ENCODE measurements at places on chromosomes 12 and 14. TPM values are rescaled to one million over a fixed set of nuclear protein-coding genes. Genes with fewer than 3 reads are reported as not detected.

KRT78 gene
- total RNA-seq = not detected

- no peak for DNase-seq
These were observed 1.8 kb downstream of the OTOGL start for GRCh38 chr12:80101126-80101525.

DNA sequence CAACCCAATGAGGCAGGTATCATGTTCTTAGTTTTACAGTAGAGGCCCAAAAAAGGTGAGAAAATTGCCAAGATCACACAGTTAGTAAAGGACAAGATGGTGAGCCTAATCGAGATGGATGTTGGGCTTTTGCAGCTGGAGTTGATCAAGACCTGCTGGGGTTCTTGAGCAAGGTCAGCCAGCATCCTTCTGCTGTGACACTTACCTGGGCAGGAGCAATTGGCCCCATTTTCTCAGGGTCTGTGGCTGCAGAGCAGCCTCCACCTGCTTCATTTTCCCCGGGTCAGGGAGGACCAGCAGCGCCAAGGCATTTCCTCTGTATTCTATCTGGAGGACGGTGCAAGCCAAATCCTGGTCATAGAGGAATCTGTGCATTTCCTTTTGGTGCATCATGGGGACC, 6.5 kb downstream of the SERPINA11 start:
- DNase-seq = no peak

- no peak for DNase-seq
These were observed 25.2 kb downstream of the SPRING1 start for GRCh38 chr12:116712458-116713303.

DNA sequence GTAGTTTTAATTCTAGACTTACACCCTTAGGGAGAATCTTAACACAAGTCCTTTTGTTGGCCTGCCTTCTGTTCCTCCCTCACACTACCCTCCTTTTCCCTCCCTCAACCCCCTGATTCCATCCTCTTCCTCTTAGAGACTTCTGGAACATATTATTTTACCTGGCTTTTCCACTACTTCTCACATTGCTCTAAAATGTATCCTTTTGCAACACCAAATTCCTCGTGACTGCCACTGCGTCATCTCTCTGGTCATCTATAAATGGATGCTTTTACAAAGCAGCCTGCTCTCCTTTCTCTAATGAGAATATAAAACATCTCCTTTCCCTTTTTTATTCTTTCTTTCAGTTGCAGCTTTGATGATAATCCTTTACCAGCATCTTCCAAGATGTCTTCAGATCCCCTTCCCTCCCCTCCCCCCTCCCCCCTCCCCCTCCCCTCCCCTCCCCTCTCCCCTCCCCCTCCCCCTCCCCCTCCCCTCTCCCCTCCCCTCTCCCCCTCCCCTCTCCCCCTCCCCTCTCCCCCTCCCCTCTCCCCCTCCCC, 93.6 kb downstream of the DIP2B start:
- DNase-seq = no peak

GRCh38 chr14:32552766-32553165, 223.7 kb downstream of the AKAP6 start:
- no peak for DNase-seq

DNA sequence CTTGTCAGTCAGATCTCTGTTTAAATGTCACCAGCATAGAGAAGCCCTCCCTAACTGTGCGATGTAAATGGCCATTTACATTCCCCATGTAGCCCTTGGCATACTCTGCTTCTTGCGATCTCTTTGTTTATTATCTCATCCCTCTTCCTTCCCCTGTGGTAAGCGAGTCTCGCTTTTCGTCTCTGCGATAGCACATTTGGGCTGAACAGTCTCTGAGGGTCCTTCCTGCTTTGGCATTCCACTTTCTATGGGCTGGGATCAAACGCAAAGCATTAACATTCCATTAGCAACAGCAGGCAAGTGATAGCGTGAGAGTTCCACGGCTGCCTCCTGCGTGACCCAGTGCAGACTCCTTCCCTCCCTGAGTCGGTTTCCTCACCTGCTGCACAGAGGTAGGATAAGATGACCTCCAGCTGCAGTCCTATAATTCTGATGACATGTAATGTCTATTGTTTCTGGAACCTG, 61.4 kb upstream of the TUNAR start:
- no peak for DNase-seq

DNA sequence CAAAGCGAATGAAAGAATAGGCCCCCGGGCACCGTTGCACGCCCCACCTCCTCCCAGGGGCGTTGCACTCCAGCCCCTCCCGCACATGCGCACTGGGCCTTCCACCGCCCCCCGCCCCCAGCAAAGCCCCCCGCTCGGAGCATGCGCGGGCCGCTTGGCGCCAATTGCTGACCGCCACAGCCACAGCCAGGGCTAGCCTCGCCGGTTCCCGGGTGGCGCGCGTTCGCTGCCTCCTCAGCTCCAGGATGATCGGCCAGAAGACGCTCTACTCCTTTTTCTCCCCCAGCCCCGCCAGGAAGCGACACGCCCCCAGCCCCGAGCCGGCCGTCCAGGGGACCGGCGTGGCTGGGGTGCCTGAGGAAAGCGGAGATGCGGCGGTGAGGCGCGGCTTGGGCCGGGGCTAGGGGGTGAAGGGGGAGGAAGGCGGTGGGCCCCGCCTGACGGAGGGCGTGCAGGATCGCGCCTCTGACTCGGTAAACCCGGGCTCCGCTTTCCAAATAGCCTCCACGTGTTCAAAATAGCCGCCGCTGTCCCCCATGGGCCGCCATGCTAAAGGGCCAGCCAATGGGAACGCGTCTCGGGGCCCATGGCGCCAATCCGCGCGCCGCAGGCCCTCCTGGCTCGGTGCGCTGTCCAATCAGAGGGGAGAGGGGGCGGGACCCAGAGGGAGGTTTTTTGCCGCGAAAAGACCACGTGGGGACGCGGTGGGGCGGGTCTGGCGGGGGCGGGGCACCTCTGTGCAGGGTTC, at the start of gene UNG:
Gene UNG, plus strand, starts transcription at position 163 of the 748 bp plus-strand sequence. Its CDS starts 83 bp downstream, at position 246.
- DNase-seq = peak; percentile 98

GRCh38 chr12:56358836-56359532, 923 bp downstream of the STAT2 start:
- no peak for DNase-seq

MIS18BP1 gene
- 20.9 TPM for total RNA-seq

DNA sequence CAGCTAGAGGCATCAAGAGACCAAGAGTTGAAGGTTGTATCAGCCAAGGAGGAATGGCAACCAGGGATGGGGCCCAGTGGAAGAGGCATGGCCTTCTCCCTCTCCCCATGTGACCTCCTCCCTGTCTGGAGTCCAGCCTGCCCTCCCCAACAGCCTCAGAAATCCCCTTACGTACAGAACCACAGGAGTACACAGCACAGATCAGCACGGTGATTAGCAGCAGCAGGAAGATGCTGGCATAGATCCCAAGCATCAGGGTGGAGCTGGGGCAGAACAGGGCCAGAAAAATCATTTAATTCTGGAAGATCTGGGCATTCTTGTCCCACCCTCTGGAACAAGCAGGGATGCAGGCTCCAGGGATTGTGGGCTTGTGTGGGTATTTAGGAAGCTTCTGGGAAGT, 14.4 kb downstream of the ADCY6 start:
- no peak for DNase-seq

C3AR1 gene
- 2.8 TPM for total RNA-seq

GRCh38 chr14:56741325-56741724, 69.0 kb downstream of the OTX2 start:
- no peak for DNase-seq

DNA sequence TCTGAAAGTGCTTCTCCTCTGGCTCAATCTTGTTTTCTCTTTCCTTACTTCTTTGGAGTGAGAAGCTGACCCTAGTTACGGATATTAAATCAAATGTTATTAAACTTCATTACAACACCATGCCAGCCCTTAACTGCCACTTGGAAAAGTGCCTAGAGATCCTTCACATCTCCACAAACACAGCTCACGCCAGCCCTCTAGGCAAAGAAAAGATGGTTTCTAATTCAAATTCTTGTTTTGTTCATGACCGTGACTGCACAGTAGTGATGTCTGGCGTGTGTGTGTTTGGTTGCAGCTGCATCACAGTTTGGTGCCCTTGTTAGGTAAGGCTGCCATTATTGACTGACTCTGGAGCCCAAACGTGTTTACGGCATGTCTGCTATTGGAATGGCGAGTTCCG, 113.0 kb downstream of the BEGAIN start:
- no peak for DNase-seq

DNA sequence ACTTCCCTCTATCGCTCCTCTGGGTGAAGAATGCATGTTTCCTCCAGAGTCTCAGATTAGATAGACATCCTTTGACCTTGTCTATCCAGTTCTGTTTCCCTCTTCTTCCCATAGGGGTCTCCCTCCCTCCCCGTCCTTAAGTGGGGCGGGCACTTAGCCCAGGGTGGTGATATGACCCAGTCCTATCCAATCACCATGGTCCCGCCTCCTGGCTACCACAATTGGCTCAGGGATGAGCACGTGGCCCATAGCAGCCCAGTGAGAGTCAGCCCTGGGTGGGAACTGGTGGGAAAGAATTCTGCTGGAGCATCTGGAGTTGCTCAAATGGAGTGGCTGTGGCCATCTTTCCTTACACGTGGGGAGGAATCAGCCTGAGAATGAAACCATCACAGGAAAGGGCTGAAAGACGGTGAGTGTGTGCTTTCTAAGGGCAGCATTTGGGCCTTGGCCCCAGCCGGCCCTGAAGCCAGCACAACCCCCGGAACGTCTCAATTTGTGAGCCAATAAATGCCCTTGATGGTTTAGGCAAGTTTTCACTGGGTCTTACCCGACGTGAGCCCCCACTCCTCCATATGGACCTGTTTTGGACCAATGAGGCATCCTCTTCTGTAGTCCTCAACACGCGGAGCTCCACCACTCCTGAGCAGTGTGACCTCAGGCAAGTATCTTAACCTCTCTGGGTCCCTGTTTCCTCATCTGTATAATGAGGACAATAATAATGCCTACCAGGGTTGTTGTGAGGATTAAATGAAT, 14.4 kb upstream of the MLXIP start:
- DNase-seq = no peak

- no peak for DNase-seq
These were observed at the start of gene FGF6 for GRCh38 chr12:4445156-4446101. Gene FGF6 (minus strand): TSS chr12:4445815. CDS start chr12:4445570, 245 bp downstream.

FAIM2 gene
- not detected for total RNA-seq

- no peak for DNase-seq
These were observed 48.6 kb upstream of the RHOJ start for GRCh38 chr14:63155511-63156185.

DNA sequence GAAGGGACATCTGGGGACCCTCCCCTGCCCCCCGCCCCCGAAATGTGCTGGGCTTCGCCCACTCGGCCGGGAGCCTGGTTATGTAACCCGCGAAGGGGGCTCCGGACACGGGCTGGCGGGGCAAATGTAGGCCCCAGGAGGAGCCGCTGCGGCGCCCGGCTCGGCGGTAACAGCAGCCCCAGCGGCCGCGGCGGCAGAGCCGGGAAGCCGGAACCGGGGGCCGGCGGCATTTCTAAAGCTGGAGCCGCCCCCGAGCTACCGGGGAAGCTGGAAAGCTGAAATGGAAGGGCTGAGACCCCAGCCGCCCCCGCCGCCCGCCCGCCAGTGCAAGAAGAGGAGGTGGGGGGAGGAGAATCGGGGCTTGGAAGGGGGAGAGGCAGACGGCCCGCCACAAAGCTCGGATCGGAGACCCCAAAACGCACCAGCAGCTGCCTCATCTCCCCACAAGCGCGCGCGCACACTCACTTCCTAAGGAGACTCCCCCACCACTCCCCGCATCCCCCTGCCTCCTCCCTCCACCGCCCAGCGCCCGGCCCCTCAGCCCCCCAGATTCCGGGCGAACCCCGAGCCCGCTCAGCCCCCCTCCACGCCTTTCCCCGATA, 1.5 kb downstream of the KDM2B start:
- DNase-seq = peak; percentile 29

DNA sequence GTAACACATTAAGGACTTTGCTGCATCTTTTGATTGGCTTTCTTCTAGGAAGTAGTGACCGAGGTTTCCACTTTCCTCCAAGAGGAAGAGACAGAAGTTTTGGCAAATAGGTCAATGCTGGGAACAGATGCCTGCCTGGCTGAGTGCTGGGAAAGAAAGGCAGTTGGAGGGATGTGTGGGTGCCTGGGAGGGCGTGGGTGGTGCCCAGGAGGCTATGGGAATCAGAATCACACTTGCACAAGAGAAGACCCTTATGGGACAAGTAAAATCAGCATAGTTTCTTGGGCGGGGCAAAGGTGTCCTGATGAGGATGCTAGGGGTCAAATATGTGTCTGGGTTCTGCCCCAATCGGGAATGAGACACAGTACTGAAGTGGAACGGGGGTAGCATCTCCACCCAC, 906 bp upstream of the ACADS start:
- DNase-seq = no peak

GLT1D1 gene
- not detected for total RNA-seq

HOXC4 gene
- total RNA-seq = 0.54 TPM

- DNase-seq = no peak
These were observed 425.3 kb downstream of the ZFP36L1 start for GRCh38 chr14:68367536-68367935.

IL22 gene
- total RNA-seq = not detected
